ENCODE measurements at places on chromosomes 13 and 19. TPM values are rescaled to one million over a fixed set of nuclear protein-coding genes. Genes with fewer than 3 reads are reported as not detected.

NLRP7 gene
- polyA plus RNA-seq, result not detected

HAUS8 gene
- polyA plus RNA-seq, result 9.4 TPM

ZNF439 gene
- 4.7 TPM for polyA plus RNA-seq

SYT5 gene
- not detected for polyA plus RNA-seq

ZNF813 gene
- 7.0 TPM for polyA plus RNA-seq

ATP4B gene
- polyA plus RNA-seq, result not detected

THSD1 gene
- 0.46 TPM for polyA plus RNA-seq

MBOAT7 gene
- 18.9 TPM for polyA plus RNA-seq

MYBPC2 gene
- polyA plus RNA-seq, result not detected

DACH1 gene
- polyA plus RNA-seq, result 0.66 TPM

TTC9B gene
- not detected for polyA plus RNA-seq

FFAR1 gene
- not detected for polyA plus RNA-seq

BST2 gene
- 115 TPM for polyA plus RNA-seq

Measured in naive thymus-derived CD4-positive, alpha-beta T cell (primary cell).